ENCODE measurements at places on chromosomes 7 and 10. TPM values are rescaled to one million over a fixed set of nuclear protein-coding genes. Genes with fewer than 3 reads are reported as not detected.
A peak's percentile ranks its signal among the peaks of the same experiment; 100 is the strongest.

- no peak for DNase-seq
Observed at GRCh38 chr7:24709051-24709450, 48.2 kb downstream of the GSDME start.

- no peak for DNase-seq
Observed at GRCh38 chr10:13555884-13556510, 27.2 kb upstream of the BEND7 start.

GRCh38 chr10:70602665-70603448 lies at the start of gene PRF1:
Gene PRF1 (minus strand): TSS chr10:70602741. CDS start chr10:70600902, 1,839 bp downstream.
- DNase-seq = peak; percentile 9

- no peak for DNase-seq
Observed at GRCh38 chr7:23208316-23208715, 26.5 kb downstream of the NUP42 start.

DNA sequence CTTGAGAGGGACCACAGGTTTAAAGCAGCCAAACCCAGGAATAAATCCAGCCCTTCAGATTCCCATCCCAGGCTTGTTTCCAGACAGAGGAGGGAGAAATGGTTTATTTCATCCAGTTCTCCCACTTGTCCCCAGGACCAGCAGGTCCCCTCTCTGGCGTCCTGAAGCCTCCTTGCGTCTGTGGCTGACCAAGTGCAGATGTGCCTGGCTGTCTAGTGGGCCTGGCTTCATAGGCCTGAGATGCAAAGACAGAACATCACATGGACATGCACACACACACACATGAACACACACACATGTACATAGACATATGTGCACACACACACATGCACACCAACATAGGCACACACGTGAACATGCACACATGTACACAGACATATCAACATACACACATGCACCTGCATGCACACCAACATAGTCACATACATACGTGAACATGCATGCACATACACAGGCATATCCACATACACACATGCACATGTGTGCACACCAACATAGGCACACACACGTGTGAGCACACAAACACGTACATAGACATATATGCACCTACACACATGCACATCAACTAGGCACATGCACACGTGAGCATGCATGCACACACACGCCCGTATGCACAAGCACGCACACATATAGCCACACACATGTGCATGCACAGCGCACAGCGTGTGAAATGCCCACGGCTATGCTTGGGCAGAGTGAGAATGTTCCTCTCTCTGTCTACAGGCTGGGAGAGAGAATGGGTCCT lies 10.7 kb downstream of the FOXL3 start:
- peak; percentile 58 for DNase-seq

DNA sequence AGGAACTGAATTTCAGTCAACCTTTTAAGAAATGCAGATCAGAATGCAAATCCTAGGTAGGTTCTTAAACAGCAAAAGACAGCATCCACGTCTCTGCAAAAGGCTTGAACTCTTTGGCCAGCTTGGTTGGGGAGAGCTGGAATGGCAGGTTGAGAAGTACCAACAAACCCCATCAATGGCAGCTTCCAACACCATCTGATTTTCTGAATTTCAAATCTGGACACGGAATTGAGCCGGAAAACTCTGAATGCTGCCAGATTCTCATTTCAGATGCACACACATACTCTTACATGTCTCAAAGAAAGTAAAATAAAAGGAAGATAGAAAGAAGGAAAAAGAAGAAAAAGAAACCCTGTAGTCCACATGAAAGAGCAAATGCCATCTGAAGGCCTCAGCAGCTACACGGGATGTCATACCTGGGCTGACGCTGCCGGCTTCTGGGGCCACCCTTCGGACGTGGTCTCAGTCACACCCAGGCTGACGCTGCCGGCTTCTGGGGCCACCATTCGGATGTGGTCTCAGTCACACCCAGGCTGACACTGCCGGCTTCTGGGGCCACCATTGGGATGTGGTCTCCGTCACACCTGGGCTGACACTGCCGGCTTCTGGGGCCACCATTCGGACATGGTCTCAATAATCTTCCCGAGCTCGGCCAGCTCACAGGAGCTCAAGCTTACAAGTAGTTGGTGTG lies 165.3 kb downstream of the PTPRN2 start:
- no peak for DNase-seq

The HOXA10 gene
- 43.1 TPM for total RNA-seq

The CYCS gene
- 21.5 TPM for total RNA-seq

The LIPJ gene
- total RNA-seq = under 0.01 TPM
